Small intestine (tissue), 16 donors: ENCODE measurements at places on chromosomes 13 and 19.

- DNase-seq, result no peak
Observed at GRCh38 chr19:57946316-57946715, 1.2 kb downstream of the ZNF256 start.

- DNase-seq, result no peak
Observed at GRCh38 chr19:30674656-30675055, 302.5 kb downstream of the ZNF536 start.

GRCh38 chr13:29362849-29363604 lies 232.5 kb downstream of the SLC7A1 start:
- peak; percentile 60 for DNase-seq

DNA sequence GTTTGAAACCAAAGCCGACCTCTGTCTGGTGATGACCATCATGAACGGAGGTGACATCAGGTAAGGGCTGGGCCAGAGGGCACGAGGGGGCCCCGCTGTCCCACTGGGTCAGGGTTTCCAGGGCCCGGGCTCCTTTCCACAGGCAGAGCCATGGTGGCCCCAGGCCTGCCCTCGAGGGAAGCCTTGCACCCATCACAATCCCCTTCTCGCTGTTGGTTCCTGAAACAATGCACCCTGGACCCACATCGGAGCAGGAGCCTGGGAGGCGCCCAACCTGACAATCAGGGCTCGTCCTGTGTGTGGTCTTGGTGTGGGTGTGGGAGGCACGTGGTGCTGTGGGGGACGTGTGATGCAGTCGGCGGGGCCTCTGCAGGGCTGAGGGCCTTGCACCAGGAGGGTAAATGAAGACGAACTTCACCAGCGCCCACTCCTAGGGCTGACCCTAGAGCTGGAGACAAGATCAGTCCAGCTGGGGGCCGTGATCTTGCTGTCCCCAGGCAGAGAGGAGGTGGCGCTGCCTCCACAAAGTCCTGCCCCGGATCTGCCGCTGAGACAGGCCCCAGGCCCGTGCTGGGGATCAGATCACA lies 2.8 kb downstream of the GRK1 start:
- no peak for DNase-seq

DNA sequence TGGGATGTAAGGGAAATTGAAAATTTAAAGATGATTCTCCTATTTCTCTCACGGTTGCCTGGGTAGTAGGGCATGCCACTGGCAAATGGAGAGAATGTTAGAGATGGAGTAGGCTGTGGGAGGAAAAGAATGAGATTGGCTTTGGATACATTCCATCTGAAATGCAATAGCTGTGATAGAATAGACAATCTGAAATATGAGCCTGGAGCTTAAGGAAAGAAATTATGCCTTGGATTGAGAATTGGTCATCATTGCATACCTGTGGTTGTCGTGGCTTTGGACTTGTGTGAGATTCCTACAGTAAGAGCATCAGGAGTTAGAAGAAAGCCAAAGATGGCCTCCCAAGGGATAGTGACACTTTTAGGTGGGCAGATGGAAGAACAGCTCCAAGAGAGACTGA lies 305.1 kb upstream of the SLC10A2 start:
- no peak for DNase-seq
